Foreskin keratinocyte (primary cell): ENCODE measurements at places on chromosomes 4 and X. TPM values are rescaled to one million over a fixed set of nuclear protein-coding genes. Genes with fewer than 3 reads are reported as not detected.

PAGE5 gene
- not detected in 2 replicates for polyA plus RNA-seq

C1QTNF7 gene
- not detected in 2 replicates for polyA plus RNA-seq

SYTL5 gene
- 0.03 TPM in 1 of 2 replicates, not detected in the other for polyA plus RNA-seq

FMR1NB gene
- not detected in 2 replicates for polyA plus RNA-seq

FOXO4 gene
- polyA plus RNA-seq = 1.6 and 1.9 TPM in 2 replicates

USP27X gene
- 1.9 and 2.4 TPM in 2 replicates for polyA plus RNA-seq

TLR10 gene
- polyA plus RNA-seq = not detected in 2 replicates

SLC6A14 gene
- 0.01 and 0.04 TPM in 2 replicates for polyA plus RNA-seq

STAP1 gene
- not detected in 2 replicates for polyA plus RNA-seq

NLGN3 gene
- 0.01 TPM in 1 of 2 replicates, not detected in the other for polyA plus RNA-seq

DDX53 gene
- polyA plus RNA-seq = not detected in 2 replicates

APELA gene
- not detected in 2 replicates for polyA plus RNA-seq

RTL9 gene
- 0.03 TPM in 2 replicates for polyA plus RNA-seq

BEX3 gene
- polyA plus RNA-seq = 203 and 222 TPM in 2 replicates

P2RY8 gene
- polyA plus RNA-seq = not detected in 2 replicates

FDCSP gene
- polyA plus RNA-seq = not detected in 2 replicates

KLB gene
- polyA plus RNA-seq = 0.01 TPM in 1 of 2 replicates, not detected in the other

AR gene
- not detected in 2 replicates for polyA plus RNA-seq

CLTRN gene
- 0.32 and 0.50 TPM in 2 replicates for polyA plus RNA-seq

SSX4B gene
- not detected in 2 replicates for polyA plus RNA-seq

RHOH gene
- not detected in 2 replicates for polyA plus RNA-seq

RNF175 gene
- polyA plus RNA-seq = 0.12 and 0.13 TPM in 2 replicates

TCP11X2 gene
- not detected in 2 replicates for polyA plus RNA-seq
